ENCODE measurements at places on chromosomes 13 and 19.
A peak's percentile ranks its signal among the peaks of the same experiment; 100 is the strongest.

GRCh38 chr13:51967482-51968446 lies 43.5 kb downstream of the ATP7B start:
- DNase-seq, result no peak

DNA sequence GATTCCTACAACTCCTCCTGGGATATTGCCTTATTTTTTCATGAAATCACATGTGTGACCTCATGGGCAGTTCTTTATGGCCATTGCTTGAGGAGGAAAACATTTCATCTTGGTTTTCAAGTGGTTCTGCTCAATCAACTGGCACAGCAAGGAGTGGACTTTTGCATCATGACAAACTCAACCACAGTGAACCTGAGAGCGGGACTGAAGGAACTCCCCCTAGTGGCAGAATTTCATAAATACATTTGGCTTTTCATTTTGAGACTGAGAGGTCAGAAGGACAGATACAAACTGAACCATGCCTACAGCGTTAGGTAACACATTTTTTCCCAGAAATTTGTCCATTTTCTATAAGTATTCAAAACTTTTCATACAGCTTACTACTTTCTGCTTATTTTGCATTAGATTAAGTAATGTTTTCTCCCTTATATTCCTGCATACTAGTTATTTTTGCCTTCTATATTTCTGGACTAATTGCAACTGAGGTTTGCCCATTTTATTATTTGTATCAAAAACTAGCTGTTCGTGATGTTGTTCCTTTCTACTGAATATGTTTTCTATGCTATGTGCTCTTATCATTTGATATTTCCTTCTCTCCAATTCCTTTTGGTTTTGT lies 13.4 kb upstream of the SIGLEC12 start:
- DNase-seq, result peak; percentile 12

- DNase-seq, result no peak
Observed at GRCh38 chr13:71838842-71839241, 28.2 kb downstream of the DACH1 start.

- DNase-seq, result peak; percentile 27
Observed at GRCh38 chr13:32622827-32623226, 36.6 kb downstream of the PDS5B start.

DNA sequence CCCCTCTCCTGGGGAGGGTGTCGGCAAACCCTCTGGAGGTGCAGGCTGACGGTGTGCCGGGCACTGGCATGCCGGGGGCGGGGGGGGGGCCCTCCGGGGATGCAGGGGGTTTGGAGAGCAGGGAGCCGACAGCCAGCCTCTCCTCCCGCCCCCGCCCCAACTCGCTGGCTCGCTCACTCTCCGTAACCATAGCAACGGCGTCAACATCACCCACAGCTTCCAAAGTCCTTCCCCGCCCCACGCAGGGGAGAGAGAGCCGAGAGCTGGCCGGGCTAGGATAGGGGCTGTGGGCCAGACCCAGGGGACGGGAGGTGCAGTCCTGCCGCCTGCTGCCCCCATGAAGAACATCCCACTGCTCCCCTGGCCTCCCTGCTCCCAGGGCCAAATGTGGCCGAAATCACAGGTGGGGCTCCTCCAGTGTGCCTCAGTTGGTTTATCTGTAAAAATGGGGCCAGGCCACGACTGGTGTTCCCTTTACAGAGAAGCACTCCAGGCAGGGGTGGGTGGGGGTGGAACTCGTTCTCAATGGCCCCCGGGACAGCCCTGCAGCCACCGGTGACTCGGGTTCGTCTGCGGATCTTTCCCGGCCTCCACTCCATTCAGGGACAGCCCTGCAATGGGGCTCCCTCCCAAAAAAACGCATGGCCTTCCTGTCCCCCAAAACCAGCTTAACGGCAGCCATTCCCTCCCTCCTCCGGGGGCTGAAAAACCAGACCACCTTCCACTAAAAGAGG lies 3.2 kb downstream of the KLF16 start:
- DNase-seq, result no peak

- DNase-seq, result no peak
Observed at GRCh38 chr19:3450796-3451411, 29.4 kb downstream of the SMIM24 start.

GRCh38 chr19:10505583-10506229 lies 2.5 kb upstream of the KEAP1 start:
- peak; percentile 82 for DNase-seq

DNA sequence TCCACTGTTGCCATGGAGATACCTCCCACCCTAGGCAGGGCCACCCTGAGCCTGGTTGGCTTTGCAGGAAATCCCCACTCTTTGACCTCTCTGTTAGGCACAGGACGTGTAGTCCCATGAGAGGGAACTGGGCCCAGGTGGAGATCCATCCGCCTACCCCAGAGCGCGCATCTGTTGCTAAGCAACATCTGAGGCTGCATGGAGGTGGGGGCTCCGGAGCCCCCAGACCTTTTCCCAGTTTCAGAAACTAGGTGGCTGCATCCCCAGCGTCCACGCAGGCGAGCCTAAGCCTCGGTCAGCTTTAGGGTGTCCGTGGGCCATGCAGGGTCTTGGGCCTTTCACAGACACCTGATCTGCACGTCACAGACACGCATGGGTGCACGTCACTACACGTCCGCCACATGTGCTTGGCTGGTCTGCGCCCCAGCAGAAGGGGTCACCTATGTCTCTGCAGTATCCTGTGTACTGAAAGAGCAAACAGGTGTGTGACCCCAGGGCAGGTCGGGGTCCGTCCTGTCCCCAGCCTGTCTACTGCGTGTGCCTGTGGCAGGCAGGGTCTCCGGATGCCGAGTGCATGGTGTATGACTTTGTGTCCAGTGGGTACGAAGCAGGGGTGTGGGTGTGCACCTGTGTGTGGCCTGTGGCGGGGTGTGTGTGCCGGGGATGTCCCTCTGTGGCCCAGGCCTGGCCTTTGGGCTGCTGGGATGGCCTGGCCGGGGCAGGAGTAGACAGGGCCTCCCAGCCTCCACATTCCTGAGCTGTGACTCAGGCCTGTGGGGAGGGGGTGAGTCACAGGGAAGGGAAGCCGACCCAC lies 4.1 kb upstream of the CIRBP start:
- DNase-seq, result no peak

GRCh38 chr13:99045396-99045795 lies 67.5 kb upstream of the DOCK9 start:
- no peak for DNase-seq

DNA sequence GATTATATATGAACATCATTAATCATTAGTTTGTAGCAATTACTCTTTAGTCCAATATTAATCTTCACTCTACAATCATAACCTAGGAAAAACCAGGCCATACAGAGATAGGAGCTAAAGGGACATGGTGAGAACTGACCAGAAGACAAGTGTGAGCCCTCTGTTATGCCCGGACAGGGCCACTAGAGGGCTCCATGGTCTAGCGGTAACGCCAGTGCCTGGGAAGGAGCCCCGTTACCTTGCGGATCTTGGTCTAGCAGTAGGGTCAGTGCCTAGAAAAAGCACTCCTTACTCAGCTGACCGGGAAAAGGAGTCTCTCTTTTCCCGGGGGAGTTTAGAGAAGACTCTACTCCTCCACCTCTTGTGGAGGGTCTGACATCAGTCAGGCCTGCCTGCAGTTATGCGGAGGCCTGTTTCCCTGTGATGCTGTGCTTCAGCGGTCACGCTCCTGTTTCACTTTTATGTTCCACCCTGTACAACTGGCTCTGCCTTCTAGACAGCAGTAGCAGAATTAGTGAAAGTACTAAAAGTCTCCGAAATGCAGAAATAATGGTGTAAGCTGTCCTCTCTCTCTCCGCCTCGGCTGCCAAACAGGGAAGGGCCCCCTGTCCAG lies 13.8 kb downstream of the OR7D4 start:
- DNase-seq, result peak; percentile 41

GRCh38 chr19:48511800-48512503 lies at the start of gene LMTK3:
Gene LMTK3 (minus strand): TSS chr19:48511835. CDS start chr19:48511576, 259 bp downstream.
- DNase-seq, result peak; percentile 72

GRCh38 chr19:35169221-35169995 lies 14.9 kb downstream of the FXYD5 start:
- no peak for DNase-seq

DNA sequence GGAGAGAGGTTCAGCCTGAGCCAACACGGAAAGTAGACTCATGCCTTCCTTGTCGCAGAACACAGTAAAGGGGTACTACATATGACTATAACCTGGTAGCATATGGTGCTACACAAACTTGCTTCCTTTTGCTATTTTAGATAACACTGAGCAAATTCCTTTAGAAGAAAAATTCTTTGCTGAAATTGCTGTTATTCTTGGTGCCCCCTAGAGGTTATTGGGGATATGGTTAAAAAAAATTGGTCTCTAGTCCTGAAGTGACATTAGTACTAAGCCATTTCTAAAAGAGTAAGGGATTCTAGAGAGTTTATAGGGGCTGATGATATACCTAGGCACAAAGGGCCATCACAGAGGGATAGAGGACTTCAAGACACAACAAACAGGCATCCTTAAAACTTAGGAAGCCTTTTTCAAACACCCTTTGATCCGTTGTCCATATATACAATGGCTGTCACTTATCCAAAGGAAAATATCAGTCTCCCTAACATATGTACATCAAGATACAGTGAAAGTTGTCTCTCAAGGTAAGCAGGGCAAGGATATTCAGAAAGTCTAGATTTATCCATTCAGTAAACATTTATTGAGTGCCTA lies 13.9 kb upstream of the HS6ST3 start:
- no peak for DNase-seq

GRCh38 chr13:60335531-60335930 lies 61.5 kb upstream of the TDRD3 start:
- DNase-seq, result no peak

GRCh38 chr13:104694397-104694796 lies 1628.2 kb upstream of the SLC10A2 start:
- no peak for DNase-seq

GRCh38 chr13:35995136-35995535 lies 136.0 kb downstream of the DCLK1 start:
- no peak for DNase-seq

DNA sequence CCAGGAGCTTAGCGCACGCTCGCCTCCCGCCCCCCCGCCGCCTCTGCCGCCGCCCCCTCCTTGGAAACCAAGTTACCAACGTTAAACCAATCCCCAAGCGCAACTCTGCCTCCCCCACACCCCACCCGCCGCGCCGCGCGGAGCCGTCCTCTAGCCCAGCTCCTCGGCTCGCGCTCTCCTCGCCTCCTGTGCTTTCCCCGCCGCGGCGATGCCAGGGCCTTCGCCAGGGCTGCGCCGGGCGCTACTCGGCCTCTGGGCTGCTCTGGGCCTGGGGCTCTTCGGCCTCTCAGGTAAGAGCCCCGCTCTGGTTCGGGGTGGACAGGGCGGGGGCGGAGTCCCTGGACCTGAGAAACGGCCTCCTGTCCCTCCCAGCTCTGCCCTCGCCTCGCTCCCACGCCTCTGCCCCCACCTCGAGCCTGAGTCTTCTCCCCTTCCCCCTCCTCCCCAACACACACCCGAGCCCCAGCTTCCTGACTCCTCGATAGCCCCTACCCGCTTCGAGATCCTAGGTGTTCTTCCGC lies at the start of gene ICAM5:
Gene ICAM5 (plus strand): TSS at position 117 of the 521 bp plus-strand sequence. CDS start 92 bp downstream, at position 209.
- no peak for DNase-seq

DNA sequence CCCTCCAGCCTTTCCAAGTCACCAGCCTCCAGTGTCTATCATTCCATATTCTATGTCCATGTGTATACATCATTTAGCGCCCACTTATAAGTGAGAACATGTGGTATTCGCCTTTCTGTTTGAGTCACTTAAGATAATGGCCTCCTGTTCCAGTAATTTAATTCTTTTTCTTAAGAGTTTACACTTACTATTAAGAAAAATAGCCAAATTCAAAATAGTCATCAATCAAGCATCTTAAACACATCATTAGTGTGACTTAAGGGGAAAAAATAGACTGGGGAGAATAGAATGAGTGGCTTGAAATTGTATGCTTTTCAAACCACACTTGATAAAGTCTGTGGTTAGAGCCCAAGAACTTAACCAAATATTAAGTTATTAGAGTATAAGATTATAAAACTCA lies 248.0 kb downstream of the MAB21L1 start:
- no peak for DNase-seq

- DNase-seq, result no peak
Observed at GRCh38 chr13:63299866-63300394, 1884.3 kb upstream of the PCDH20 start.

DNA sequence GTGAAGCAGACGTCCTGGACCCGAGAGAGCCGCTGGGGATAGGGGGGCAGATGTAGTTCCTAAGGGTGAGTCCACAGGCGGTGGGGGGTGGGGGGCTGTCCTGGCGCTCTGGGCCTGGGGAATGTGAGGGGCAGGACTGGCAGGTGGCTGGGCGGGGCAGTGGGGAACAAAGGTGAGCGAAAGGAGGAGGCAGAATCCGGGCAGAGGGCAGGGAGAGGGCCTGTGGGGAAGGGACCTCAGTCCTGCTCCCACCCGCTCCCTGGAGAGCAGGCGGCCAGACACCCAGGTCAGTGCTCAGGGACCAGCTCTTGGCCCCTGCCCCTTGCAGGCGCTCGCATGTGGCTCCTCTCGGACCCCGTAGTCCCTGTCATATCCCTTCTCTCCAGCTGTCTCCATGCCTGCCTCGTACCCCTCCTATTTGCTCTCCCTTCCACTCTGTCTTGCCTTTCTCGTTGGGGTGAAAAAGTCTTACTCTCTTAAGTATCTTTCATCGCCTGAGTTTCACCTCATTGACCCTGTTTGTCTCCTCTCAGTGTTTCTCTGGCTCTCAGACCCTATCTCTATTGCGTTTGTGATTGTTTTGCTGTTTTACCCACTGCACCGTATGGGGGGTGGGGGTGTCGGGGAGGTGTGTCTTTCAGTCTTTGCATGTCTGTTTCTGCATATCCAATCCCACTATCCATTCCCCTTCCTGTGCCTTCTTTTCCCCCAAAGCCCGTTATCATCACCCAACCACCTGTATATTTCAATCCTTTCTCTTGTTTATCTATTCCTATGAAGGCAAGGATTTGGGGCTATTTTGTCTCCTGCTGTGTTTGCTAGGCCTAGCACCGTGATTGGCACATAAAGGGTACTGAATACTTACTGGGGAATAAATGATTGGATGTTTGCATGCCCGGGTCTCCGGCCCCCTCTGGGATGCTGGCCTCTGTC lies 5.8 kb downstream of the SPHK2 start:
- no peak for DNase-seq

DNA sequence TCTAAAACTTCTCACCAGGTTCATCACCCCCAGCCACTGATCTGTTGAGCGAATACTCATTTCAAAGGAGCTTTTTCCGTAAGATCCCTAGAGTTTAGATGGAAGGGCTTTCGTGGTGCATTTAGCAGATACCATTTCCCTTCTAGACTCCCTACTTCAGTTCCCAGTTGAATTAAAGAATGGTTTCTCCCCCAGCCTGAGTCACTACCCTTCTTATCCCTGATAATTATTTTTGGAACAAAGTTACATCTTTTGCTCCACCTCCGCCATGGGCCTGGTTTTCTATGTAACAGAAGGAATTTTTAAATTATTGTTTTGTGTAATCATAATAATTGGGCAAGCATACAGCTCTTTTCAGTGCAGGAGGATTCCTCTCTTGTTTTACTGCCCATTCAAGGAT lies 22.0 kb downstream of the USPL1 start:
- DNase-seq, result no peak

GRCh38 chr13:114100446-114101357 lies 31.7 kb downstream of the RASA3 start:
- DNase-seq, result no peak

- no peak for DNase-seq
Observed at GRCh38 chr13:112702986-112703379, 13.1 kb downstream of the ATP11A start.
